RCC 7860 (cell line): ENCODE measurements at places on chromosomes 3 and 15.
A peak's percentile ranks its signal among the peaks of the same experiment; 100 is the strongest.

GRCh38 chr3:126461450-126462070 lies 14.1 kb downstream of the ZXDC start:
- DNase-seq, result no peak

DNA sequence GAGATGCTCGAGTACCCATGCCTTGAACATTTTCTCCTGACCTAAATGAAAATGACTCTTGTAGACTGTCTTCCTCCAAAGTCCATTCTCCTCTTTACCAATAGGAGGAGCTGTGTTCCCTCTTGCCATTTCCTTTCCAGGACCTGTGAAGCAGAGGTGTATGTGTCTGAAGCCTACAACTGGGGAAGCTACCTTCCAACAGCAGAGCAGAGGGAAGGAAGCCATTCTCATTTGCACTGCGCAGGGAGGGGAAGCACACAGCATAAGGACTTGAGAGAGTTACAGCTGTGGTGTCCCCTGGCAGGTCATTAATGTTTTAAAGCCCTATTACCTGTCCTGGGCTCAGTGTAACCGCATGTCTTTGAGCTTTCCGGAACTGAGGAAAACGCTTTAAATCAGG lies 38.7 kb downstream of the HSPBAP1 start:
- DNase-seq, result peak; percentile 38

DNA sequence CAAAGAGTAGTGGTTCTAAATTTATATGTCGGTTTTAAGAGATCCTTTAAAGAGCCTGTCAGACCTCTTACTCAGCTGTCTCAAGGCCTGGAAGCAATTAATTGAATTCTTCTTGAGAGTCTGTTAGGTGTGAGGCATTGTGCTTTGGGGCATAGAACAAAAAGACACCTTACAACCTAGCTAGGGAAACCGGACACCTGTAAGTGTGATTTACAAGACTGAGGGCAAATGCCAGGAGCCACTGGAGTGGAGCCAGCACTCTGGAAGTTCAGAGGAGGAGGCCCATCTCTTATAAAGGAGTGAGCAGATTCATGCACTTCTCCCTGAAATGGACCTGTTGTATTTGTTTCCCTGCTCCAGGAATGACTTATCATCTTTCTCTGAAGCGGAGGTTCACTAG lies 97.7 kb upstream of the NUDT16 start:
- no peak for DNase-seq

DNA sequence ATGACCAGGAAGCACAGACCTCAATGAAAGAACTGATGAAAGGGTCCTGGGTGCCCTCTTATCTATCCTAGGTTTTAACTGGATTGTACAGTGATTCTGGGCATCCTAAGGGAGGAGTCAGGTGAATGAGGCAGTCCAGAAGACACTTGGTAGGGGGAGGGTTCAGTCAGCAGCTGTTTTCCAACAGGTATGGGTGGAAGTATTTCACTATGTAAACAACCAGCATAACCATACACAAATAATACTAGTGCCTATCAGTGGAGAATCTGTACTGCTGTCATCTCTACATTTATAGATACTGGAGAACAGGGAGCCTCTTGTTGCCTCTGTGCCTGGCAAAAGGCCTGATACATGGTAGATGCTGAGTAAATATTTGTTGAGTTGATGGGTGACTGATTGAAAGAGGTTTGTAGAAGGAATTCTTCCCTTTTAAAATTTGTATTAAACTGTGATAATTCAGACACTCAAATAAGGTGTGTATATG lies 328.5 kb downstream of the RBMS3 start:
- no peak for DNase-seq

- no peak for DNase-seq
Observed at GRCh38 chr15:40234783-40235182, 4.1 kb upstream of the PAK6 start.

DNA sequence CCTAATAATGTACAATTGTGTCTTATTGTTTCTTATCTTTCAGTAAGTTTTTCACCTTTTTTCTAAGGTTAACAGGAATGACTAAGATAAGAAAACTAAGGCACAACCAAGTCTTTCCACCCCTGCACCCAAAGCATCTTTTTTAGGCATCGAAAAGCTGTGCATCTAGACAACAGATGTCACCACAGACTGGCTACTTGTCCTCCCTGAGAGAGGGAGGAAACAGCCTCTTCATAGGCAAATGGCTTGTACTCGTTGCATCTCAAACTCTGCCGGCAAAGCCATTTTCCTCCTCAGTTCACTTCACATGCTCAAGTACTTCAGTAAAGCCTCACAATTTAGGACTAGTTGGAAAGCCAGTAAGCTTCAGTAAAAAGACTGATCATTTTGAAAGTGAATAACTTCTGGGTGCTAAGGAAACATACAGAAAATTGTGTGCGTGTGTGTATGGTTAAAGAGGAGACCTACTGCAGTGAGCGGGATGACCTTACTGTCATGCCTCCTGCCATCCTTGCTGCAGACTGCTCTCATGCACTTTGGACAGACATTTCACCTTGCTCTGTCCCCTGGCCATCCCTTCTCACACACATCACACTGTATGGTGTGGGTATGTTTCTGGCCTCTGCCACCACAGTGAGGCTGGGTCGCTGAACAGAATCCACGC lies 36.5 kb upstream of the HACD2 start:
- no peak for DNase-seq

DNA sequence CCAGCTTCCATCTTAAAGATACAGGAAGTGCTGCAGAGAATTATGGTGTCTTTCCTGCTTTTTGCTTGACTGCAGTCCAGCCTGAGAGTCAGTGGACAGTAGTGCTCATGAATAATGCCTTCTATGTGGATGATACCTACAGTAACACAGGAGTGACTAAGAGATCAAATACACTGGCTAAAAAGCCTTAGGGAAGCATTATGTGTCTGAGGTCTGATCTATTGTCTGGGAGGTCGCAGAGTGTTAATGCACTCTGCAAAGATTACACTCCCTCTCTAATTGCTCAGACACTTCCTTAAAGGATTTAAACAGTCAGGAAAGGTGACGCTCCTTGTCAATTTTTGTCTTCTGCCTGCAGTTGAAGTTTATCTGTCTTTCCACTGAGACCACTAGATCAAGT lies 183.6 kb downstream of the MCTP2 start:
- DNase-seq, result no peak

DNA sequence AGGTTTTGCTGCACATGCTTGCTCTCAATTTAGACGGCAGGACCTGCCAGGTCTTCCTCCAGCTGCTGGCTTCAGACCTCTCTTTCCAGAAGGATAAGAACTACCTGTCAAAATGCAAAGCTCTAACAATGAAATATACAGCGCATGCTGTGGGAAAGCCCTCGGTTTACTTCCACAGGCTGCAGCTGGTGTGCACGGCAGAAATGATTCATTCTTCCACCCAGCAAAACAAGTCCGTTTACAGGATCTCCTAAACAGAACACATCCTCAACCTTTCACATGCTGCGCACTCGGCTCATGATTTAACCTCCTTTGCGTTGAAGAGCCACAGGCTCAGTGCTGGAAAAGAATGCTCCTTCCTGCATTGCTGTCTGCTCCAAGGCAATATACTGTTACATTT lies 92.4 kb upstream of the WNT5A start:
- no peak for DNase-seq

DNA sequence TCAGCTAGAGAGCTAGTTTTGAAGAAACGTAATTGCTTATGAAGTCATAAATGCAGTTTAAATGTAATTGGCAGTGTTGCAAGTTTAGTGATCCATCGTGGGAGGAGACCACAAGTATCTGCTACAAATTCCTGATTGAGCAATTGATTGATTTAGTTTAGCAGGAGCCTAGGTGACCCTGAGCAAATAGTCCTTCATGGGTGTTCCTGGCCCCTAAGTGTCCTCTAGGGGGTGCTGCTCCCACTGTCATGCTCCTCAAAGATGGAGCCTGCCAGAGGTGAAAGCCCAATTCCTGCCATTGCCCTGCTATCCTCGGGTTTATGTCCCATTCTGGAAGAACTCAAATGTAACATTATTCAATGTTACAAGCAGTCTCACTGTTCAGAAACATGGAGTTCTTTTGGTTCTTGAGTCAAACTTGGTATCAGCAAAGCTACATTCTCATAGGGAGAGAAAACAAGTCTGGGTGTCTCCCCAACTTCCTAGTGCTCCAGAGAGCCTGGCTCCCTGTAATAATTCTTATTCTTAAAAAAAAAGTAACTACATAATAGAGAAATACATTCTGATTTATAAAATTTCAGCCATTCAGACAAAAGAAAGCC lies 29.8 kb upstream of the SENP5 start:
- DNase-seq, result peak; percentile 20

GRCh38 chr3:114831861-114832260 lies 315.2 kb downstream of the ZBTB20 start:
- no peak for DNase-seq

DNA sequence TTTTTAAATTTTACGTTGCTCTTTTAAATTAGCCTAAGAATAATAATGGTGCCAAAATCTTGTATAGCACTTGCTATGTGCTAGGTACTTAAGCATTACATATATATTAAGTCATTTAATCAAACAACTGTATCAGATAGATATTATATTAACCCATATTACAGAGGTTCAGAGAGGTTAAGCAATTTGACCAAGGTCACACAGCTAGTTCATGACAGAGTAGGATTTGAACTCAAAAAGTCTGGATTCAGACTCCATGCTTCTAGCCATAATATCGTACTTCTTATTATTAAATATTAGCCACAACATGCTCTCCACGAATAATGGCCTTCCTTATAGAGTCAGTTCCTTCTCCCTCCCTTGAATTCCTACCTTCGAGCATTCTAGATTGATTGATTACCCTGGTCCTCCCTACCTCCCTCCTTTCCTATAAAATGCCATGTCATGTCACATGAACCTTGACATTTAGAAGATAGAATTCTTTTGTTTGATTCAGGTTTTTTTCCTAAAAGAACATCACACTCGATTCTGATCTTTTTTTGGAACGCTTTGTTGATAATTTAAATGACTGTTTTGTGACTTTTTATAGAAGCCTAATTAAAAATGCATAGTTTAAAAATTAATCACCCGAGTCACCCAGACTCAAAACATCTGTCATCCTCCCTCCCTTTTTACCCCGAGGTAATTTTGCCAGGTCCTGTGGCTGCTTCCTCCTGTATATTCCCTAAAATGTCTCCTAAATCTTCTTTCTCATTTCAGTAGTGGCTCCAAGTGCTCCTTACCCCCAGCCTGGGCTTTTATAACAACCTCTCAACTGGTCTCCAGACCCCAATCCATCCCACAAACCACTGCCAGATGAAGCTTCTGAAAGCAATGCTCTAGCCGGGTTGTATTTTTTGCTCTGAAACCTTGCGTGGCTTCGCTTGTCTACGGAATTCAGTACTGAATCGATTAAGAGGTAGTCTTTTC lies 8.5 kb upstream of the PSMD6 start:
- DNase-seq, result no peak

DNA sequence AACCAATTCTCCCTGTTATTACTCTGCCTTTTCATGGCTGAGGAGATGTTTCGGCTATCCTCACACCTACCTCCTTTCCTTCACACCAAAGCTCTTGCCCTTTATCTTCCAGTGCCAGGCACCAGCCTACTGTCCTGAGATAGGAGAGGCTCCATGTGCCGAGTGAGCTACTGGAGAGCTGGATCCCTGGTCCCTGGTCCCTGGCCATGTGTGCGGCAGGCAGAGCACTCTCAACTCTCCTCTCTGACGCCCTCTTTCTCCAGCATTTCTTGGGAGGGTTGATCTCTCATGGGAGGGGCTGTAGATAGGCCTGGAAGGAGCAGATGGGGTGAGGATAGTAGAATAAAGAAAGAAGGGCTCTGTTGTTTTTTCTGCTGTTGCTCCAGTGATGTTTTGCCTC lies 277.1 kb upstream of the UMPS start:
- no peak for DNase-seq

- DNase-seq, result no peak
Observed at GRCh38 chr3:154210986-154211385, 89.8 kb downstream of the ARHGEF26 start.

DNA sequence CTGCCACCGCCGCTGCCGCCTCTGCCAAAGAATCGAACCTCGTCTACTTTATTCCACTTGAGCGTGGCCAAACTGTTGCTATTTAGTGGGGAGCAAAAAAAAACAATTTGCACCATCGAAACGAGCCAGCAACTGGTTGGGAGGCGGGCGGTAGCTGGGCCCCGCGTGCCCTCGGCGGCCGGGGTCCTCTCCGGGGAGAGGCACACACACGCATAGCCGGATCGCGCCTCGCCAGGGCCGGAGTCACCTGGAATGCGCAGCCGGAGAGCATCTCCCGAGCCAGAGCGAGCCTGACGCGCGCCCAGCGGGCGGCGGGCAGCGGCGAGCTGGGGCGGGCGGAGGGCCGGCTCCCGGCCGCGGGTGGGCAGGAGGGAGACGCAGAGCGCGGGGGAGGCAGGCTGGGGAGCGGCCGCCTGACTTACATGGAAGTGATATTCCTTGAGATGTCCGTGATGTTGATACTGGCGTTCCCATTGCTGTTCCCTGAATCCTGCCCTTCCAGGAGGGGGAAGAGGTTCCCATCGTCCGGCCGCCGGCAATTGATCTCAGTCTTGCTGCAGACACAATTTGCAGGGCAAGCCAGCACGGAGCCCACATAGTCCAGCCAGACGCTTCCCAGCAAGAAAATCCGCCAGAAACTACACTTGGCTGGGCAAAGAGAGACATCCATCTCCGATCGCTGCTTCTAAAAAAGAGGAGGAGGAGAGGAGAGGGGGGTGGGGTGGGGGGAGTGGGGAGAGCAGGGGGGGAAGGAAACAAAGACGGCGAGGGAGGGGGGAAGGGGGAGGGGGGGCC lies 858 bp downstream of the NTRK3 start:
- DNase-seq, result no peak

GRCh38 chr3:67567893-67568292 lies 86.5 kb downstream of the SUCLG2 start:
- no peak for DNase-seq

DNA sequence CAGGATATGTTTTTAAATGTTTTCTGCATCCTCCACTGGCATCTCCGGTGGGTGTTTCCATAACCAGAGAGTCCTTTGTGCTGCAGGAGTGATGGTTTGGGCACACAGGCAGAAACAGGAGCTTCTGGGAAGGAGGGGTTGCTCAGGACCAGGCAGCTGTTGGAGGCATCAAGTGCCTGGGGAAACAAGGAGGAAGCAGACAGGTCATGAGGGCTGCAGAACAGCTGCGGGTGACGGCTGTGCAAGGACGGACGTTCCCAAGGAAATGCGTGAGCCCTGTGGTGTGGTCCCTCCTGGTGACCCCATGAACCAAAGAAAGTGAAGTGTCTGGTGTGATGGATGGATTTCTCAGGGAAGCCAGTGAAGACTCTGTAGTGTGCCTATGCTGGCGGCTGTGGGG lies 61.2 kb upstream of the TNFAIP8L3 start:
- no peak for DNase-seq
